ENCODE measurements at places on chromosomes 4 and X.

GRCh38 chrX:129772796-129773431 lies 6.8 kb upstream of the SASH3 start:
- DNase-seq: no peak

DNA sequence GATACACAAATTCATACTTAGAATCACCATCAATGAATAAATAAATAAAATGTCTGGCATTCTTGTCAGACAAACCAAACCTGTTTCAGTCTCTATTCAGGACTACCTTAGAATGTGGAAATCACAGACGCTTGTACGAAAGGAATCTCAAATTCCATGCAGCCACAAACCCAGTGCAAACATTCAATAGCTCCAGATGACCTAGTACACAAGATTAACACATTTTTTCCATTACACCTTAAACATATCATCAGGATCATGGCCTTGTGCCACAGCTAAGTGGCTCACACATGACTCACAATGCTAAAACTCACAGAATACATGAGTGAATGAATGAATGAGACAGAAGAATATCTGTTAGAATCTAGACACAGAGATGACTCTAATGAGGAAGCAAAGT lies 134.2 kb downstream of the PWWP3B start:
- DNase-seq: no peak

DNA sequence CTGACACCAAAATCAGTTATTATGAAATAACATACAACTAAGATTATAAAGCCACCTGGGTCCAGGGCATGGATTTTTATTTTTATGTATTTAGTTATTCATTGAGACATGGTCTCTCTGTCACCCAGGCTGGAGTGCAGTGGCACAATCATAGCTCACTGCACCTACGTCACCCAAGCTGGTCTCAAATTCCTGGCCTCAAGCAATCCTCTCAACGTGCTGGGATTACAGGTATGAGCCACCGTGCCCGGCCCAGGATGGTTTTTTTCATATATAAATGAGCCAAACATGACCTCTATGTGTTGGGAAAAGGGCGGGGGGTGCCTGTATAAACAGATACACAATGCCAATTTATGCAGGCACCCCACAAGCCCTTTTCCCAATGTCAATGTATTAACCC lies 24.6 kb downstream of the ZNF630 start:
- no peak for DNase-seq

DNA sequence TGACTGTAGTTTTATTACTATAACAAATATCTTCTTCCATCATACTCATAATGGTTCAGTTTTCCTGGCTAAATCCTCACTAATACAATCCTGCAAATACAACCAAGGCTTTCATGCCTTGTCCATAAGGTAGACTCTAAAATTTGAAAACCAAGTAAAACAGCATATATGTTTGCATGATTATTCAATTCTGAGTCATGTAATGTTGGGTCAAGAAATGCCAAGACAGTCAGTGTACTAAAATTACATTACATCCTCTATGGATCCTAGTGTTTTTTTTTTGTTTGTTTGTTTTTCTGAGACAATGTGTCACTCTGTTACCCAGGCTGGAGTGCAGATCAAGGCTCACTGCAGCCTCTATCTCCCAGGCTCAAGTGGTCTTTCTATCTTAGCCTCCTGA lies 38.6 kb upstream of the TEX13D start:
- DNase-seq: no peak

- DNase-seq: no peak
Observed at GRCh38 chr4:60657041-60657440, 543.1 kb upstream of the ADGRL3 start.

DNA sequence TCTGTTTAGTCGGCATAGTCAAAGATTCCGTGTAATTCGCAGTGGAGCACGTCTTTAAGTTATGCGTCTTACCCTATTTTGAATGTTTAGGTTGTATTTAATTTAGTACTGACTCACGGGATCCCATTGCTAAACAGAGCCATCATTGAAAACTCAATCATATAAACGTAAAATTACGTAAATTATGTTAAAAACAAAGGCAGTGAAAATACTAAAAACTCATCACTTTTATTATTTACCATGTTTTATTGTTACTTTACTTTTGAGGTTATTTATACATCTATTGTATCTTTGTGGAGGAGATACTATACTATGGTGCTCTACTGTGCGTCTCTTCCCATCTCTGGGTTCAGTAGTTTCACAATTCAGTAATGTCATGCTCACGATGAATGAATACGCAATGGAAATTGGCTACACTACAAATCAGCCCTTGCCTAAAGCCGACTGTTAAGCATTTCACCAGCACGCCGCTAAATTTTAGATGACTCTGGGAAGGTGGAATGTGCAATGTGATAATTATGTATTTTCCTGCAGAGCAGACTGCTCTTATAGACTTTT lies 944 bp downstream of the FUNDC2 start:
- no peak for DNase-seq

- DNase-seq: no peak
Observed at GRCh38 chr4:117692538-117692937, 341.7 kb upstream of the NDST3 start.

GRCh38 chr4:1717129-1718094 lies 3.7 kb downstream of the TMEM129 start:
- no peak for DNase-seq

- DNase-seq: no peak
Observed at GRCh38 chr4:156705311-156705710, 266.3 kb downstream of the PDGFC start.
